A673 (cell line): ENCODE measurements at places on chromosomes 1 and 21. TPM values are rescaled to one million over a fixed set of nuclear protein-coding genes. Genes with fewer than 3 reads are reported as not detected.

Gene SMCP
- not detected in 2 replicates for total RNA-seq

Gene ATAD3B
- total RNA-seq = 46.1 and 68.9 TPM in 2 replicates

DNA sequence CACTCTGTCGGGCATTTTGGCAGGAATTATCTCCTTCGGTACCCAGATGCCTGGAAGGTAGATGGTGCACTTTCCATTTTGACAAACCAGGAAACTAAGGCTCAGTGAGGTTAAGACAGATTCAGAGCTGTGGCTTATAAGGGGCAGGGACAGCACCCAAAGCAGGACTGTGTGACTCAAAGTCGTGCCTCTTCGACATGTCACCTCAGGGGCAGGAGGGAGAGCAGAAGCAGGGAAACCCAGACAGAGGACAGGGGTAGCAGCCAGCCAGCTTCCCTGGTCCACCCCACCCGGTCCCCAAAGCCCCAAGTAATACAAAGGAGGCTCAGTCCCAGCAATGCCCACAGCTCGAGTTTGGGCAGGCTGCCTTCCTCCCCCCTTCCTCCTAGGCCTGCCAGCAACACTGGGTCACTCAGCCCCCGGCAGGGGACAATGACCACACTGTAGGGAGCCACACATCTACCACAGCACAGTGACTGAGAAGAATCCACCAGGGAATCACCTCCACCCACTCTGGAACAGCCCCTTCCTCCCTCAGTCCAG, 2.5 kb downstream of the RHOC start:
- no peaks in the 10 kb centered on the region for H3K27me3 ChIP-seq
- peaks cover 42% of the 10 kb centered on the region for H3K4me1 ChIP-seq
- peak overlapping the region; percentile 46 for H3K27ac ChIP-seq
- peak overlapping the region; percentile 64 for H3K4me3 ChIP-seq

Gene CATSPERE
- 0.45 and 0.83 TPM in 2 replicates for total RNA-seq

DNA sequence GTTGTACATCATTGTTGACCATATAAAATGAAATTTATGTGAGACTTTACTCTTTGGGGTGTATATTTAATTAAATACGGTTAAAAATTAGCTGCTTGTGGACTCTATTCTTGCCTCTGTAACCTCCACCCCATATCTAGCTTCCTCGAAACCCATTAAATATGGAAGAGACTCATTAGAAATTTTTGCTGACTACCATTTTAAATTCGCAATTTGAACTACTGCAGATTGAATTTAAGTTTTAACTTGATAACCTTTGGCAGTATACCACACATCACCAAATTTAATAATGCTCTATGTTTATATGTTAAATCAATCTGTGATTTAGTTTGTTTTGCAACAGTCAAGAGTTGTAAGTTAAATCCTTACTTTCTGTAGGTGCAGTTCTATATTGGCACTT, 88.5 kb upstream of the QSOX1 start:
- H3K4me1 ChIP-seq = no peaks in the 10 kb centered on the region
- no peak overlapping the region for H3K4me3 ChIP-seq
- no peaks in the 10 kb centered on the region for H3K27me3 ChIP-seq

Gene HTR1D
- total RNA-seq = 0.13 and 0.20 TPM in 2 replicates

Gene NCAM2
- 36.0 and 38.2 TPM in 2 replicates for total RNA-seq

- no peak overlapping the region for H3K27ac ChIP-seq
- DNase-seq = peak; percentile 15
- H3K36me3 ChIP-seq = no peaks in the 10 kb centered on the region
- no peak overlapping the region for H3K4me3 ChIP-seq
- peaks cover 10% of the 10 kb centered on the region for H3K4me1 ChIP-seq
Measured at GRCh38 chr1:44408632-44409602, 3.9 kb downstream of the RNF220 start.

Gene TMEM125
- not detected in 2 replicates for total RNA-seq

DNA sequence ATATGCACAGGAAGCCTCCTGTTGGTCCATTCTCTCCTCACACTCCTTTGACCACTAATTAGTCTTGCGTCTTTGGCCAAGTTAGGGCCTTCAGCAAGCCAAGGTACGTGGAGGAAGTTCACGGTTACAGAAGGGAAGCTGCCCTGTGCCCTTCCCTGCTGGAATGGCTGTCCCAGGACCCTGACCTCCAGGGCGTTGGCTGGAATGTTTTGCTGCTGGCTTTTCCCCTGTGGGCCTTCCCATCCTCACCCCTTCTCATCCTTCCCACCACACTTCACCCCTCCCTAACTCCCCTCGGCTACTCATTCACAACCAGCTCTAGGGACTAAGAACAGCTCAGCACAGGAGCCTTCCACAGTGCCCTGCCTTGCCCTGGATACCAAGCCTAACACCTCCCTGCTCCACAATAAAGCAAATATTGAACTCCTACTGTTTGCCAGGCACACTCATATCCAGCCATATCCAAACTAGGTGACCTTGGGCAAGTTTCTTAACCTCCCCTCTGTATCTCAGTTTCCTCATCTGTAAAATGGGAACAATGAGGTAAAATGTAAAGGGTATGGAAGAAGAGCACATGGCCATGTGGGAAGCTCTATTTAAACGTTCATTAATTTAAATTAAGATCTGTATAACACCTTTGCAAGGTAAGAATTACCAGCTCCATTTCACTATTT, 8.8 kb upstream of the CDCP2 start:
- no peak overlapping the region for H3K4me3 ChIP-seq
- no peaks in the 10 kb centered on the region for H3K4me1 ChIP-seq
- no peak for DNase-seq
- H3K36me3 ChIP-seq = no peaks in the 10 kb centered on the region

DNA sequence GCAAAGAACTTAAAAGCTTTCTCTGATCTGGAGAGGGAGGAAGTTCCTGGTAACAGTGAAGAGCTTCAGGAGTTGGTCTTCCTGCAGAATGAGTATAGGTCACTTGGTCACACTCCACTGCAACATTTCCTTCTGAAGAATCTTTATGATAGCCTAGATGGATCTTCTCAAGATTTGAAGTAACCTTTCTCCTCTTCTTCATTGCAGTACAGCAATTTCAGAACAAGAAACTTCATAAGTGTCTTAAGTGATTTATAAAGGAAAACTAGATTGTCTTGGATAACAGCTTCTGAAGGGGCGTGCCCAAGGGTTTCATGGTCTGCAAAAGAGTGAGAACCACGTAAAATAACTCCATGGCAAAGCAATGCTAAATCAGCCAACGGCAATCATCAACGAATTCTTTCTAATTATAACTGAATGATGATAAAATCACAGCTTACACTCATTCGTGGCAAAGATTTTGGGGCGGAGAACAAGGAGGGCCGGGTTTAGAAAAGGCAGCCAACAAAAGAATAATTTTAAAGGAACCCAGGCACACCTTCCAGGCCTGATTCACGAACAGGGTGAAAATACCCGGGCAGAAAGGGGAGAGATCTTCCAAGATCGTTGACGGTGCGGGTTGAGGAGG, 53.9 kb upstream of the ASPM start:
- no peaks in the 10 kb centered on the region for H3K36me3 ChIP-seq
- DNase-seq = no peak
- H3K4me1 ChIP-seq = peaks cover 15% of the 10 kb centered on the region
- peak overlapping the region; percentile 78 for H3K4me3 ChIP-seq
- peak overlapping the region; percentile 87 for H3K27ac ChIP-seq

Gene OR10J4
- total RNA-seq = not detected in 2 replicates

DNA sequence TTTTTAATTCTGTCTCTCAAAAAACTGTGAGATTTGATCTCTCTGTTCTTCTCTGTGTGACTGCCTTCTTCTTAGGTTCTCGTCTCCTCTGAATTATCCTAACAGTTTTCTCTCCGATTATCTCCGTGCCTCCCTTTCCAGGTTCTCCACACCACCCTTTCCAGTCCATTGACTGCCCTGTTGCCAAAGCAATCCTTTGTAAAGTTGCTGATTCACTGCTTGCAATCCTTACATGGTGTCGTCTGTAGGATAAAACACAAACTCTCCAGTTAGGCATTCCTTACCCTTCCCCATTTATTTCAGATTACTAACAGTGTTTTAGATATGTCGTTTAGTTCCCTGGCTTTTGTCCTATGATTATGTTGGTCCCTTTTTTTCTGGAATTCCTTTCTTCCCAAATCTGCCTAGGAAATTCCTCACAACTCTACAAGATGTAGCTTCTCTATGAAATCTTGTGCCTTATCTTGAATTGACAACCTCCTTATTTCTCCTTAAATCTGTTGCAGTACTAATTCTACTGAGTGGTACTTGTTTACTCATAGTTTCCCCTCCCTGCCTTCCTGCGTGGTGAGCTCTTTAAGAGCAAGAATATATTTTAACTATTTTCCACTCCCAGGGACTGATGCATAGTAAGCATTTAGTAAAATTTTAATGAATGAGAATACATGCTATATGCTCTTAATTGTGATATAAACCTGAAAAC, 22.3 kb downstream of the RCOR3 start:
- no peak overlapping the region for H3K27ac ChIP-seq
- H3K4me1 ChIP-seq = no peaks in the 10 kb centered on the region
- no peaks in the 10 kb centered on the region for H3K27me3 ChIP-seq
- no peak overlapping the region for H3K4me3 ChIP-seq
- DNase-seq = no peak
- peaks cover 31% of the 10 kb centered on the region for H3K36me3 ChIP-seq

DNA sequence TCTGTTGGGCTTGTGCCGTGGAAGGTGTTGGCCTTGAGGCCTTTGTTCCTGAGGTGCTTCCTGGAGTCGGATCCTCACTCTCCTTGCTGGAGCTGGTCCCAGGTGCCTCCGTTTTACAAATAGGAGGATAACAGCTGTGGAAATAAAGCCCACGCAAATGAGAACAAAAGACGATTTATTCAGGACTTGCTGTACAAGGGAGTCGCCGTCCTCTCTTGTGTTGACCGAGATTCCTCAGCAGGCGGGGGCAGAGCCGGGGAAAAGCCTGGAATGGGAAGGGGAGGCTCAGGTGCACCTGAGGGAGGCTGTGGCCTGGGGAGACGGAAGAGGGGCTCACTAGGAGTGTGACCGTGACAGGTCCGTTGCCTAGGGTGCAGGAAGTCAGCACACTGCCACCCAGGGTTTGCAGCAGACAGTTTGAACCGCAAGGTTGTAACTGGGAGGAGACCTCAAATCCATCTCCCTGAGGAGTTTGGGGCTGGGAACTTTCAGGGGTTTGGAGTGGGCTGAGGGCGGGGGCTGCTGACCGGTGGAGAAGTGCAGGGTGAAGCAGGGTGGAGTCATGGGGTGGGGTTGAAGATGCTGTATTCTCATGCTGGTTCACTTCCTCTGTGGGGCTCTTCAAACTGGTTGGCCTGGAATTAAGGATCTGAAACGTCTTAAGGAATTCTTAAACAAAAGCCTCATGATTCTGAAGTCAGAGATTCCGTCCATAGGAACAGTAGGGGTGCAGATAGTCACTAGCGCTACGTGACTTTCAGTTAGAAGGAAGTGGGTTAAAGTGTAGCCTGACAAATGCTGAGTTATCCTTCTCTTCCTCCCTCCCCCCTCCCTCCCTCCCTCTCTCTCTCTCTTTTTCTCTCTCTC, 2.6 kb upstream of the CSTB start:
- peak overlapping the region; percentile 23 for H3K27ac ChIP-seq
- DNase-seq = no peak
- no peaks in the 10 kb centered on the region for H3K4me1 ChIP-seq

Gene GBP7
- total RNA-seq = not detected in 2 replicates

DNA sequence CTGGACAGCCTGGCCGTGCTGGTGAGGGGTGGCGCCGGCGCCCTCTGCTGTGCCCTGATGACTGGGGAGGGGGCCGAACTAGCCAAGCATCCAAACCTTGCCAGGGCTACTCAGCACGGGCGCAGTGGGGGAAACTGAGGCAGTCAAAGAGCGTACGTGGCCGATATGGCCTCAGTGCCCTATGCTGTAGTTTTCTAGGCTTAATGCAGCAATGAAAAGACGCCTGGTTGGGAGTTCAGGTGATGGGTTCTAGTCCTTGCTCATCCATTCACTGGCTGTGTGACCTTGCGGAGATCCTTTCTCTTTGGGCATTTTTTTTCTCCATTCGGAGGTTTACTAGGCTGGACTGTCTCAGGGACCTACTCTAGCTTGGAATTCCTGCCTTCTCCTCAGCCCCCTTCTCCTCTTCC, 822 bp downstream of the MTX1 start:
- H3K4me1 ChIP-seq = peaks cover 16% of the 10 kb centered on the region

- no peaks in the 10 kb centered on the region for H3K4me1 ChIP-seq
- DNase-seq = no peak
- H3K4me3 ChIP-seq = no peak overlapping the region
- H3K27ac ChIP-seq = no peak overlapping the region
- H3K36me3 ChIP-seq = no peaks in the 10 kb centered on the region
Measured at GRCh38 chr1:223304931-223305330, 59.0 kb downstream of the SUSD4 start.

DNA sequence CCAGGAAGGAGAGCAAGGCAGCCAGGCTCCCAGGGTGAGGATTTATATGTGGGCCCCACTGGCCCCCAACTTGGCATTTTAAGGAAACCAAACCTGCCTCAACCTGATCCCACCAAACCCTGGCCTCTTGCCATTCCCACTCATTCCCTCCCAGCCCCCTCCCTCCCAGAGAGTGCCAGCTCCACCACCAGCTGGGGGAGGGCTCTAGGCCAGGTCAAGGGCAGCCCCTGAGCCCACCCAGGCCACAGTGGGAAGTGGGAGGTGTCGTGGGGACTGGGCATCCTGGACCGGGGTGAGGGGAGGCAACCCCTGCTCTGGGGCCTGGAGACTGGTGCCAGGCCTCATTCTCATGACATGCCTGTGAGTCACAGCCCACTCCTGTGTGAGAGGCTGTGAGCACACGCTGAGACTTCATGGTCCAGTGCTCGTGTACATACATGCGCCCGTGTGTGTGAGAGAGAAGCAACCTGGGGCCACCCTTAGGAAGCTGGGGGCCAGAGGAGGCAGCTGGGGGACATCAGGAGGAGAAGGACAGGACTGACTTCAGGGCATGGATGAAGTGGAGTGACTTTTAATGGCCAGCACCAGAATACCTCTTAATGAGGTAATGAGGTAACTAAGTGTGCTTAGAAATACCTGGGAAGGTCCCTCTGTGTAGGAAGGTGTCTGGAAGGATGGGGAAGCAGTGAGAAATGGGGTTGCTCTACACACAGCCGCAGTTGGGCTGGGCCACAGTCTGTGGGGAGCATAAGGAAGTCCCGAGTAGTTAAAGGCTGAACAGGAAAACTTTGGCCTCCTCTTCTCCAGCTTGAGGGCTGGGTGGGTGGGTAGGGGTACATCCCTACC, at the start of gene S100A2:
TSS of gene S100A2 (minus strand) at position 316 of the 846 bp plus-strand sequence. CDS start 1,967 bp downstream, outside the sequence.
- H3K36me3 ChIP-seq = no peaks in the 10 kb centered on the region
- peak within 1 kb of the TSS; percentile 60 for H3K27ac ChIP-seq
- peaks cover 30% of the 10 kb centered on the region for H3K4me1 ChIP-seq
- no peaks in the 10 kb centered on the region for H3K27me3 ChIP-seq
- no peak within 1 kb of the TSS for H3K4me3 ChIP-seq

GRCh38 chr1:77316006-77316405, 34.2 kb downstream of the AK5 start:
- no peak overlapping the region for H3K27ac ChIP-seq
- no peak for DNase-seq
- no peaks in the 10 kb centered on the region for H3K36me3 ChIP-seq
- no peak overlapping the region for H3K4me3 ChIP-seq
- H3K27me3 ChIP-seq = no peaks in the 10 kb centered on the region

DNA sequence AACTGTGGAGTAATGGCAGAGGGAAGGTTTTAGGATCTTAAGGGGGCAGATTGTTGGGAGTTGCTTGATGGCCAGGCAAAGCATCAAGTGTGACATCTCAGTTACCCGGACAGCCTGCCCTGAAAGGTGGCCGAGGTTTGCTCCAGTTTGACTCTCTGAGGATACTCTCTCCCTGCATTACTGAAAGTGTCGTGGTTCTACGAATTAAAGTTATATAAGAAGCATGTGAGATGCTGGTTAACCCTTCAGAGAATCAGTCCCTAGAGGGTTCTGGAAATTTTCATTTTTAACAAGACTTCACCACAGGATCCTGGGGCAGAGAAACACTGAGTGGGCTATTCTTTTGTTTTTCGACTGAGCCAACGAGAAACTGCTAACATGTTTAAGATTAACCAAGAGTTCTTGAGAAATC, 689 bp upstream of the ZNF644 start:
- no peaks in the 10 kb centered on the region for H3K27me3 ChIP-seq
- H3K4me3 ChIP-seq = peak overlapping the region; percentile 74
- H3K36me3 ChIP-seq = no peaks in the 10 kb centered on the region
- peak overlapping the region; percentile 99 for H3K27ac ChIP-seq
- peaks cover 21% of the 10 kb centered on the region for H3K4me1 ChIP-seq
- DNase-seq = no peak
